ENCODE measurements at places on chromosomes 11 and 22.

DNA sequence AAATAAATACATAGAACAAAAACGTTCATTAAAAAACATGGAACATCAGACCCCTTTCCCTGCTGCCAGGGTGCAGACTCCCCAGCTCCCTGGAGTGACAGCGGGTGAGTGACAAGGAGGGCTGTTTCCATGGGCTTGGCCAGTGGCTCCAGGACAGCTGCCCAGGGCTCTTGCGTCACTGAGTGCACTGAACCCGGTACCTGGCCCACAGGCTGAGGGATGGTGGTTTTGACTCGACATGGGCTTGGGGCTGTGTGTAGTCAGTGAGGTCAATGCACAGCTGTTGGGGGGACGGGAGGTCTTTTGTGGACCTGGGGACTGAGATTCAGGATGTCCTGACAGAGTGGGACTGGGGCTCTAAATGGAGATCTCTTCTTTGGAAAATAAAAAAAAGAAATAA, 142.1 kb upstream of the B3GAT1 start:
- no peak for DNase-seq

GRCh38 chr22:30159561-30160353, 79.5 kb downstream of the HORMAD2 start:
- DNase-seq: no peak

DNA sequence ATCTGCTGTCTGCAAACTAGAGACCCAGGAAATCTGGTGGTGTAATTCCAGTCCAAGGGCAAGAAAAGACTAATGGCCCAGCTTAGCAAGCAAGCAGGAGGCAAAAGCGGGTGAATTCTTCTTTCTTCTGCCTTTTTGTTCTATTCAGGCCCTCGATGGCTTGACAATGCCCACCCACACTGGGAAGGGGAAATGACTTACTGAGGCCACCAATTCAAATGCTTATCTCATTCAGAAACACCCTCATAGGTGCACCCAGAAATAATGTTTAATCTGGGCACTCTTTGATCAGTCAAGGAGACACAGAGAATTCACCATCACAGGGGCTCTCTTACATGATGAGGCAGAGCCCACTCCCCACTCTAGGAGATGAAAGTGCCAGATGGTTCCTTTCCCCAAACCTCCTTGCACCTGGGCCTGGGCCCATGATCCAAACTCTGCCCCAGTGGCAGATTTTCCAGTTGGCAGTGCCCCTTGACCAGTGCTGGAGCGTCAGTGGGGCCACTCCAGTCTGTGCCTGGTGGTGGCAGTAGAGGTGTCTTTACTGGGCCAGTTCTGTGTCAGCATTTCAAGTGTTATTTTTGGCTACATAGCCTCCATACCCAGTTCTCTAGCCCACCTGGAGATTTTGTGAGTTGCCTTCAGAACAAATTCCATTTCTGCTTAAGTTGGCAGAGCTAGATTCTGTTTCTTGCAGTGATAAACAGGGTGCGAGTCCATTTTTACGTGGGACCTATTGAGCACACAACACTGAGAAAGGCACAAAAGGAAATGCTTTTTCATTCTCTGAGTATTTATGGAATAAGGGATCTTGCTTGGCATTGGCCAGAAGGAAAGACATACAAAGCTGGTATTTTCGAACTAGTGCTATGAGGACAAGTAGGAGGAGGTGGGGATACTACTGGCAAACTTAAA, 7.5 kb downstream of the ELMOD1 start:
- no peak for DNase-seq

DNA sequence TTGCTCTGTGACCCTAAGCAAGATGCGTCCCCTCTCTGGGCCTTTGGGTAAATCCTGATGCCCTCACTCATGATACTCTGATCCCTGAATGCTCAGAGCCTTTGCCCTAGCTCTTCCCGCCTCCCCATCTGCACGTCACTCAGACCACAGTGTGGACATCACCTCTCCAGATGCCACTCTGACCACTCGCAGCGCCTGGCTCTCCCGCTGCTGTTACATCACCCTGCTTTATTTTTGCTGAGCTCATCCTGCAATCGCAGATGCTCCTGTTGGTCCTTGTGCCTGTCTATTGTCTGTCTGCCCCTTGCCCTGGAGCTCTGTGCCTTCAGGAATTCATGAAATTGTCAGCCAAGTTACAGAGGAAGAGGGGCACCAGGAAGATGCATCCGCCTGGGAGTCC, 5.5 kb downstream of the OSM start:
- no peak for DNase-seq

DNA sequence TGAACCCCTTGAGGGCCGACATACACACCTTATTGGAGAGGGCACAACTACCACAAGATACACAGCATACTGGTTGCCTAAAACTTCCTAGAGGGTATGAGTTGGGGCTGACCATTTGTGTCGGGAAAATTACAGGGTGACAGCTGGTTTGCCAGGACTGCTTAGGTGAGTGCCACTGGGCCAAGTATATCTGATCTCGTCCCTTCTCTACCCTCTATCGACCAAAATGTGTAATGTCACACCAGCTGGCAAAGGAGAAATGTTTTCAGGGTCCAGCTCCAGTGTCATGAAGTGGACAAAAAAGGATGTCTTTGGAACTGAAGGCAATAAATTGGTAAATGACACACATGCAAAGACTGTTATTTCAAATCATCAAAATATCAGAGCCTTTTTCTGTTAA, 126.1 kb downstream of the PGR start:
- DNase-seq: no peak

DNA sequence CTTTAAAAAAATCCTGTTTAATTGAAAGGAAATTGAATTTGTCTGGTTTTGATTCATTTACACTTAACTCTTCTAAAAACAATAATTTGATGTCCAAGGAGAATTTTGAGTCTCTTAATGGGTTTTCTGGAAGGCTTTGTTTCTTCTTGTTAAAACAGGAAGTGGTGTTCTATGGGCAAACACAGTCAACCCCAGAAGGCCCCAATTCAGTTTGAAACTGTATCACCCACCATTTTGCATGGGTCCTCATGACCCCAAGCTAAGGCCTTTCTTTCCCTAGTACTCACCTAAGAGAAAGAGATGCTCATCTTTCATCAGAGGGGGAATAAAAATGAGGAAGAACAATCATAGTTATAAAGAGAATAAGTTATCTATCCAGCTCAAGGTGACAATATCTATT, 10.6 kb downstream of the FLI1 start:
- DNase-seq: no peak

GRCh38 chr22:33111491-33111890, 53.3 kb upstream of the SYN3 start:
- DNase-seq: no peak

- DNase-seq: no peak
These were observed 59.0 kb downstream of the THAP12 start for GRCh38 chr11:76321820-76322524.

- DNase-seq: no peak
These were observed 8.7 kb upstream of the PAX6 start for GRCh38 chr11:31819621-31820437.

- DNase-seq: no peak
These were observed 9.0 kb upstream of the GRAMD4 start for GRCh38 chr22:46611189-46611588.

DNA sequence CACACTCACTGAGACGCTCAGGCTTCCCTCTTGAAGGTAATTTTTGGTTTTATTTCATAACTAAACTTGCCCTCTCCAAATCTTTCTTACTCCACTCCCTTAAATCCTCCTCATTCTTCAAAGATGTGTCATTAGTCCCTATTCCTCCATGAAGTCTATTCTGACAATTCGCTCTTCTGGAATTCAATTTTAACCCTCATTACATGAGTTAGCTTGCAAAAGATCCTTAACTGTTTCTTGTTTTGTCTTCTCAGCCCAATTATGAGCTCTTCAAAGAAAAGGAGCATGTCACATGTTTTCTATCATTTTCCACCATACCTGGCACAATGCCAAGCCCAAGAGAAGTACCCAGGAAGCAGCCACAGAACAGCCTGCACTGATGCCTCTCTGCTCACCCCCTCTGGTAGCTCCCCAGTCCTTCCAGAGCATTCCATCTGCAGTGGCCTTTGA, 13.0 kb downstream of the GALNT18 start:
- no peak for DNase-seq

- DNase-seq: no peak
These were observed 34.4 kb upstream of the ZBED5 start for GRCh38 chr11:10892250-10892649.

GRCh38 chr11:64089915-64090805, 54.4 kb downstream of the FLRT1 start:
- DNase-seq: no peak

DNA sequence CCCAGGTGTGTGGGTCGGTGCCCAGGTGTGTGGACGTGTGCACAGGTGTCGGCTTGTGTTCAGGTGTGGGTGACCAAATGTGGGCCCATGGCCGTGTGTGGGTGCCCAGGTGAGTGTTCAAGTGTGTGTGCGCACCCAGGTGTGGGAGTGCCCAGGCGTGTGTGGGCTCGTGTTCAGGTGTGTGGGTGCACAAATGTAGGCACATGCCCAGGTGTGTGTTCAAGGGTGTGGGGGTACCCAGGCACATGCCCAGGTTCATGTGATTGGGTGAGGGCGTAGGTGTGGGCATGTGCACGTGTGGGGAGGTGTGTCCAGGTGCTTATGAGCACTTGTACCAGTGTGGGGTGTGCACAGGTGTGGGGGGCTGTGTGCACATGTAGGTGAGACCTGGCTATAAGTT, 42.8 kb downstream of the MOB2 start:
- DNase-seq: no peak

DNA sequence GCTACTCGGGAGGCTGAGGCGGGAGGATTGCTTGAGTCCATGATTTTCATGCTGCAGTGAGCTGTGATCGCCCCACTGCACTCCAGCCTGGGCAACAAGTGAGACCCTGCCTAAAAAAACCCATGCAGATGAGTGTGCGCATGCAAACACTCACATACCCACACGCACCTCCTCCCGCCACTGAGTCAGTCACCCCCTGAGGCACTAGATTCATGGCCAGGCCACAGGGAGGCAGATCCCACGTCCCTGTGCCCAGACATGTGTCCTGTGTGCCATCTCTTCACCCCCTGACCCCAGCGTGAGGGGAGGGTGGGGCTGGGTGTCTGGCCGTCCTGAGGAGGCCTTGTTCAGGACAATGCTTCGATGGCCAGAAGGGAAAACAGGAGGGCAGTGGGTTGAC, 15.5 kb downstream of the RELT start:
- DNase-seq: no peak

DNA sequence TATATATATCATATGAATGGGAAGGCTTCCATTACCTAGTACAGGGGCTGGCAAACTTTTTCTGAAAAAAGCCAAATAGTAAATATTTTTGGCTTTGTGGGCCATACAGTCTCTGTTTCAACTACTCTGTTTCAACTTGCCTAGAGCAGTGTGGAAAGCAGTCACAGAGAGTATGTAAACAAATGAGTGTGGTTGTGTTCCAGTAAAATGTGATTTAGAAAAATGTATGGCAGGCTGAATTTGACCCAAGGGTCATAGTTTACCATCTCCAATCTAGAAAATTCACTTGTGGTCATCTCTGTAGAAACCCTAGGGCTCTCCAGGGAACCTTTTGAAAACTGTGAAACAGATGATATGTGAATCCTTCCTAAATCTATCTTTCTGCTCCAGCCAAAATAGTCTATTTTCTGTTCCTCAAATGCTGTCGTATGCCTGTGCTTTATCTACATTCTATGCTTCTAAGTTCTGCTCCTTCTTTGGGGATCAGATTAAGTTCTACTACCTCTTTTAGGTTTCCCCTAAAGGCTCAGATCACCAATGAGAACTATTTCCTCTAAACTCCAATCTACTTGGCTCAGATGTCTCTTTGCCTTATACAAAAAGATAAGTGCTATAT, 356.2 kb downstream of the METTL15 start:
- DNase-seq: no peak

DNA sequence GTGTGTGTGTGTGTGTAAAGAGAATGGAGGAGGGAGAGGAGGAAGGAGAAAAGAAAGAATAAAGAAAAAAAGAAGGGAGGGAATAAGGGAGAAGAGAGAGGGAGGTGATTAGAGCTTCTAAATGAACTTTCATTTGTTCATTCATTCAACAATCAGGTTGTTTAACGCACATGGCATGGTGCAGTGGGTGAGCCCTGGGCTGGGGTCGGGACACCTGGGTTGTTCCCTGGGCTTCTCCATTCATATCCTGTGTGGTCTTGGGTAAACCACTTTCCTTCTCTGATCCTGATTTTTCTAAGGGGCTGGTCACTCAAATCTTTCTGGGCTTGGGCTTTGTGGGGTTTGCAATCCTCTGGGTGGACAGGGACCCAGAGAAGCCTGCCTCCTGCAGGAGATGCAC, 47.9 kb upstream of the CD82 start:
- no peak for DNase-seq

- DNase-seq: no peak
These were observed 109.7 kb upstream of the CTSC start for GRCh38 chr11:88447281-88447680.

- DNase-seq: no peak
These were observed 635 bp upstream of the GRK3 start for GRCh38 chr22:25563761-25564319.

DNA sequence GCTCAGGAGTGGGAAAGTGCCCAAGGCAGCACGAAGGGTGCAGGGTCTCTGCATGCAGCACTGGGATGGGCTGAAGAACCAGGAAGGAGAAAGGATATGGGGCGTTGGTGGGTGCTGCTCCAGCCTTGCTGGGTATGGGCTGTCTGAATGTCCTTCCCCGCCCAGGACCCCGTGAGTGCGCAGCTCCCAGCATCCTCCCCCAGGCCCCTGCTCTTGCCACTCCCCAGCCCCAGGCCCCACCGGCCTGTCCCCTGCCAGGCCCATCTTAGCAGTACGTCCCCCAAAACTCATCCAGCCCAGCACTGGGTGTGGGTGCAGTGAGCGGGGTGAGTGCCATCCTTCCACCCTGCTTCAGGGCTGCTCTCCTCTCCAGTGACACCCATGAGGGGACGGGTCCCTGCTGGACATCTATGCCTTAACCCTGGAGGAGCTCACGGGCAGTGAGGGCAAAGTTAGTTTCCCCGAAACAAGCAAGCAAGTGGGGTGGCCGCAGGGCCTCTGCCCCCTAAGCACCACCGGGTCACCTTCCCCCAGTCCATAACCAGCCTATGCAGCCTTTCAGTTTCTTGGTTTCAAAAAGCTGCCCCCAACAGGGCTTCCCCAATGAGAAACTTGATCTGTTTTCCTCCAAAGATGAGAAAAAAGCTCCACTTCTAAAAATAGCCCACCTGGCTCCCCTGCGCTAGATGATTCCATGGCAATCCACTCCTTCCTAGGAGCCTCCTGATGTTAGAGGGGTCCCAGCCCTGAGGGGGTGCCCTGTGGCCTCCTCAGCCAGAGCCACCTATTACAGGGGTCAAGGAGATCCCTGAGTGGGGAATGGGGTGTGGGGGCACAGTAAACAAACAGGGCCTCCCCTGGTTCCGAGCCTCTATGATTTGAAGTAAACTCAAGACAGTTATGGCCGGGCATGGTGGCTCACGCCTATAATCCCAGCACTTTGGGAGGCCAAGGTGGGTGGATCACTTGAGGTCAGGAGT, 103.8 kb downstream of the MORC2 start:
- DNase-seq: no peak

DNA sequence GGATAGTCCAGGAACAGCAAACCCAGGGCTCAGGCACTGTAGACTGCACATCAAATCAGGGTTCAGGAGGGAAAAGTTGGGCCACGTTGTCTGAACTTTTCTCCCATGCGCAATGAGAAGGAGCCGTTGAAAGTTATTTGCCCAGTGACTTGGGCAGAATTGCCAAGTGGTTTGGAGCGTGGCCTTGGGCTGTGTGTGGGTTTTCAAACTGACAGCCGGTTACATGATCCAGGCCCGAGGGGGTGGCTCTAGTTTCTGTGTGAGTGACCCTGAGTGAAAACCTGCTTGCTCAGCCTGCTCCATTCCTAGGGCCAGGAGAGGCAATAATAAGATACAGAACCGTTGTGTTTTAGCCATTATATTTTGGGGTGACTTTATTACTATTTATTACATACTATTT, 20.3 kb downstream of the MB start:
- no peak for DNase-seq
